BJ (cell line): ENCODE measurements at places on chromosomes 2 and 18. TPM values are rescaled to one million over a fixed set of nuclear protein-coding genes. Genes with fewer than 3 reads are reported as not detected.

CDCA7 gene
- 8.3 and 8.7 TPM in 2 replicates for polyA plus RNA-seq

SULT1C4 gene
- polyA plus RNA-seq, result 0.05 TPM in 1 of 2 replicates, not detected in the other

KIF1A gene
- polyA plus RNA-seq, result 0.01 TPM in 1 of 2 replicates, not detected in the other

SCG2 gene
- 0.17 and 0.26 TPM in 2 replicates for polyA plus RNA-seq

ASB18 gene
- polyA plus RNA-seq, result not detected in 2 replicates

CDH19 gene
- not detected in 2 replicates for polyA plus RNA-seq

RGPD3 gene
- 0.02 and 0.10 TPM in 2 replicates for polyA plus RNA-seq

REL gene
- polyA plus RNA-seq, result 0.99 and 2.2 TPM in 2 replicates

SOX11 gene
- polyA plus RNA-seq, result 0.40 and 0.54 TPM in 2 replicates

BOLL gene
- polyA plus RNA-seq, result not detected in 2 replicates

CPS1 gene
- polyA plus RNA-seq, result 10.9 and 21.9 TPM in 2 replicates

AGXT gene
- not detected in 2 replicates for polyA plus RNA-seq

SCLY gene
- polyA plus RNA-seq, result 6.8 and 7.7 TPM in 2 replicates

ALPI gene
- polyA plus RNA-seq, result not detected in 2 replicates

ASAP2 gene
- 14.1 and 18.2 TPM in 2 replicates for polyA plus RNA-seq
